ENCODE measurements at places on chromosomes 7 and 10. TPM values are rescaled to one million over a fixed set of nuclear protein-coding genes. Genes with fewer than 3 reads are reported as not detected.

GPR85 gene
- 4.0 TPM for total RNA-seq

THNSL1 gene
- 3.3 TPM for total RNA-seq

SLC13A4 gene
- 0.41 TPM for total RNA-seq

LRRC18 gene
- total RNA-seq = not detected

FIGNL1 gene
- 4.2 TPM for total RNA-seq

DRGX gene
- not detected for total RNA-seq

TAS2R5 gene
- 0.40 TPM for total RNA-seq

OR2A5 gene
- not detected for total RNA-seq

PARP12 gene
- 9.9 TPM for total RNA-seq

RAB19 gene
- not detected for total RNA-seq

ATP5MK gene
- 843 TPM for total RNA-seq

FOXI2 gene
- 0.06 TPM for total RNA-seq

HTR7 gene
- 0.20 TPM for total RNA-seq

PRPS1L1 gene
- not detected for total RNA-seq

- DNase-seq = no peak
These were observed 22.5 kb downstream of the LRRN3 start for GRCh38 chr7:111113263-111114017.

GRCh38 chr7:155228459-155228845, 69.2 kb upstream of the INSIG1 start:
- DNase-seq = no peak

DNA sequence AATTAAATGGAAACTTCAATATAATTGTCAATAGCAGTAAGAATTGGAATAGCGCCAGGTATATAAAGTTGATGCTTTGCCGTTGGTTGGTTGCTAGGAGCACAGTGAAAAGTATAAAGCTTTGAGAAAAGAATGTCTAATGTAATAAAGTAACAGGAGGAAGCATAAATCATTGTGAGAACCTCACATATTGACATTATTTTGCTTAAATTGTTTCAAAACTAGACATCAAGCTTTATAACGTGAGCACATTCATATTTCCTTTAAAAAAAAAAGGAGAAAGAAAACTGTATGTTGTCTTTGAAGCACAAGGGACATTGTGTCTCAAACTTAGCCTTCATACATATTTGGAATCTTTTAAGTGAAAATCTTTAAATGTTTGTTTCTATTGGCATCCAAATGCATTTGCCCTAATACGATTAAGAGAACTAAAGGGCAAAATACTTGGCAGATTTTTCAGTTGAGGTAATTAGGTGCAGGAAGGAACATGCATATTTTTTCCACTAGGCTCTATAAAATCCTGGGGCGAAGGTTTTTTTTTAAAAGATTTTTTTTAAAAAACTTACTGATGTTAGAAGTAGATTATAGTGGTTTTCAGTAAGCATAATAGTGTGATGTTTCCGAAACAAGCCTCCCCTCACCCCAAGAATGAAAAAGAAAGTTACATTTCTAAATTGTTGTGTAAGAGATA, 92.4 kb downstream of the ARID5B start:
- no peak for DNase-seq

DNA sequence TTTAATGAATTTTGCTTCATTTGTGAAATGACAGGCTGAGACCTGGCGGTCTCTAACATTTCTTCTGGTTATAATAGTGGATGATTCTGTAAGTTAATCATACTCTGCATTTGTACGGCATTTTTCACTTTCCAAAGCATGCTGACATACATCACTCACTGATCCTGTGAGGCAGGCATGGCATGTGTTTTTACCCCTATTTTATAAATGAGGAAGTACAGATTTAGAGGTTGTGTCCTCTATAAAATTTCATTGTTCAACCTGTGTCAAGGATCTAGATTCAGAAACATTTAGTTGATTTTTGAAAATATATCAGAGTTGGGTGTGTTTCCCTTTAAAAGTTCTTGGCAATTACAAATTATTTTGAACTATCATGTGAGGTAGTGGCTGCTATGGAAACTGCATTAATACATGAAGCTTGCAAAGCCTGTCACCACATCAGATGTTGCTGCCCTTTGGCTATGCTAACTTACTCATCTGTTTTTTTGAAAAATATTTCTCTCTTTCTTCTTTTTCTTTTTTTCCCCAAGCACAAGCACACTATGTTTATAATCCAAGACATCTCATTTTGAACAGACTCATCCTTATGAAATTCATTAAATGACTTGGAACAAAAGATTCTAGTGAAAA, 172.7 kb downstream of the GNAI1 start:
- DNase-seq = no peak

- DNase-seq = no peak
These were observed 7.8 kb downstream of the MEOX2 start for GRCh38 chr7:15678653-15679052.

GRCh38 chr7:36070230-36070629, 82.8 kb upstream of the EEPD1 start:
- DNase-seq = no peak

DNA sequence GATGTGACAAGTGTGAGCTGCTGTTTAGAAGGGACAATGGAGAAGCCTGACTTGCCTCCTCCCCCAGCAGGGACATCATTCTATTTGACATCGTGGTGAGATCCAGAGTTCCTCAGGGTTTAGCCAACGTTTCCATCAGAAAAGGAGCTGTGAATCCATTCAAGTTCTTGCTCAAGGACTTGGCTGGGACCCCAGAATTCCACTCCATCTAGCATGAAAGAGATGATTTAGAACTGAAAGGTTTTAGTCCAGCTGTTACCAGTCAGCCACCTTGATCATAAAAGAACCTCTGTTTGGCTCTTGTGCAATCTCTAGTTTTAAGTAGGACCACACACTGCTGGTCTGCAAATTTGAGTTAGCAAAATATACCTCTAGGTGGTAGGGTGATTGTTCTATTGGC, 337.6 kb downstream of the FRMD4A start:
- DNase-seq = peak; percentile 61

GRCh38 chr7:41567031-41567730, 135.7 kb downstream of the INHBA start:
- DNase-seq = no peak

- no peak for DNase-seq
These were observed 23.6 kb downstream of the ABI1 start for GRCh38 chr10:26837139-26837538.

GRCh38 chr10:97059006-97059871, 126.5 kb downstream of the SLIT1 start:
- DNase-seq = no peak

DNA sequence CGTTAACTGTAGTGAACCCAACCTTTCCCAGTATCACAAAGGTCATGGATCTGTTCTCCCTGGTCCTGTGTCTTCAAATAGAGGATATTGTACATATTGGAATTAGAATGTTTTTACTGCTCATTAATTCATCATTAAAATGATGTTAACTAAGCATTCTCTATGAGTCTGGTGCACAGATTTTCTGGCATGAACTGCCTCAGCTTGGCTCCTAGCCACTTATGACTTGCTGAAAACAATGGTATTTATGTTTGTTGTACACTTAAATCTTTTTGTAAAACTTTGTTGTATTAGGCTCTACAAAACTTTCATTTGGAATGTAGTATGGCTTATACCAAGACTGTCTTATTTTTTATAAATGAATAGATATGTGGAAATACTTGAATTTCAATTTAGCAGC, 329.4 kb downstream of the TFEC start:
- no peak for DNase-seq

DNA sequence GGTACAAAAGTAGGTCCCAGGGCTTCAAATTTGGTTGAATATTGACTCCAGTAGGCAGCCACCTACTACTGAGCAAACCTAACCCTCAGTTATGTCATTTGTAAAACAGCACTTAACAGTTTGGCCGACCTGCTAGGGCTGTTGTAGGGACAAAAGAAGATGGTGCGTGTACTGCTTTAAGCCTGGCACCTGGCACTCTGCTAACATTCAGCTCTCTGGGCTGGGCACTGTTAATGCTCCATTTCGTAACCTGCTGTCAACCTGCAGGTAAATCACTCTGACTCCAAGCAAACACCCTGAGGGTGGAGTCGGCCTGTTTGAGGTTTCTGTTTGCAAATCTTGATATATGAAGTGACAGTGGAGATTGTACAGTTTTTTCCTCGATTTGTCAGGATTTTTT, 7.2 kb downstream of the ZKSCAN1 start:
- DNase-seq = no peak

DNA sequence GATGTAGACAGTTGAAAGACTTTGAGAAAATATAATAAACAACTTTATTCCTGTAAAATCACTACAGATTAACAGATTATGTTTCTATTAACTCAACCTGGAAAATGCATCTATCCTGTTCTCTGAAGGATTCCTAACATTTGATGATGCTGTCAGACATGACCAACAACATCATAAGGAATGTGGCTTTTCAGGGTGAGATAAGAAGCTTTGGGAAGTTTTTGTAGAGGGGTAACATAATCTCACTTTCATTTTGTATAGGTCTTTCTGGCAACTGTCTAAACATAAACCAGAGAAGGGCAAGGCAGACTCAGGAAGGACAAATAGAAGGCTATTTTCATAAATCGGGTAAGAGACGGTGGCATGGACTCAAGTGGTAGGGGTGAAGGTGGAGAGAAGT, 112.2 kb downstream of the TES start:
- DNase-seq = no peak

- no peak for DNase-seq
These were observed 106.6 kb upstream of the TNS3 start for GRCh38 chr7:47688311-47689100.

DNA sequence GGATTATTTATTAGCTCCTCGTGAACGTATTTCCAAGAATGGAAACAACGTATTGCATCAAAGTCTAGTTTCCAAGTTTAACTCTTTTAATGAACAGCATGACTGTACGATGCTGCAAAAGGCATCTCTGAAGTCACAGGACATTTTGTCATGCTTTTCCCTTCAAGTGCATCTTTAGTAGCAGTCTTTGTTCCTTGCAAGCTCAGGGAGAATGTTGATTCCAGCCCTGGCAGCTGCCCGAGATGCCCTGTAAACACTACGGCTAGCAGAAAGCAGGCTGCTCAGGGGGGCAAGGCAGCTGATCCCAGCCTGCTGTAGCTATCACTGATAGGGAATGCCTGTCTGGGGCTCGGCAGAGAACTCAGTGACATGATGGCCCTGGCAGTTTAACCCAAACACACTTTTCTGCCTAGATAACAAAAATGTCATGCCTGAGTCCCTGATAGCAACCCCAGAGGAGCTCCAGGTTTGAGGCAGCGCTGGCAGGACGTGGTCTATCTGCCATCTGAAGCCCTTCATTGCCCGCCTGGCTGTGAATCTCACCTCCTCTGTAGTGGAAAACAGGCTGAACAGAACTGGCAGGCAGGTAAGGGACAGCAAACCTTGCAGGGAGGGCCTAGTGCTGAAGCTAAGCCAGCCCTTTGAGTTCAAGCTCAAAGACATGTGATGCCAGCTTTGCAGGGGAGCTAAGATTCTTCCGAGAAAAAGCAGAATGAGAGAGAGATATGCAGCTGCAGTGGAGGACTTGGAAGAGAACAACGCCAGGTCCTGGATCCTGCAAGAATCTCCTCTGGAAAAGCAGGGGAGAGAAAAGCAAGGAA, 264.6 kb downstream of the SNX10 start:
- DNase-seq = no peak

- DNase-seq = no peak
These were observed 115.6 kb downstream of the CDK6 start for GRCh38 chr7:92720604-92721350.

DNA sequence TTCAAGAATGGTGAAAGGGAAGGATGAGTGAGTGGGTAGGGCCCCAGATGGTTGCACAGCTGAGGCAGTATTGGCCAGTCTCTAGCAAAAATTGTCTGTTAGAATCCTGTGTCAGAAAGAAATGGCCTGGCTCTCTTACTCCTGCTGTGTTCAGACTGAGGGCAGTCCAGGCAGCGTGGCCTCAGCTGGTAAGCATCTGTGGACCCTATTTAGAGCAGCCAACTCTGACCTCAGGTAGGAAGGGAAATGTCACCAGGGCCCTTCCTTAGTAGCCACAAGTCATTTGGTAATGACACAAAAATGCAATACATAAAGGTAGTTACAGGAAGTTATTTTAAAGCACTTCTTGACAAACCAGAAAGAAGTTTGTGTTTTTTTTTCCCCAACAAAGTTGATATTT, 1194.7 kb downstream of the CNTNAP2 start:
- no peak for DNase-seq

All from right cardiac atrium (tissue), 5 donors.